AG10803 (cell line): ENCODE measurements at places on chromosomes 6 and 20.

DNA sequence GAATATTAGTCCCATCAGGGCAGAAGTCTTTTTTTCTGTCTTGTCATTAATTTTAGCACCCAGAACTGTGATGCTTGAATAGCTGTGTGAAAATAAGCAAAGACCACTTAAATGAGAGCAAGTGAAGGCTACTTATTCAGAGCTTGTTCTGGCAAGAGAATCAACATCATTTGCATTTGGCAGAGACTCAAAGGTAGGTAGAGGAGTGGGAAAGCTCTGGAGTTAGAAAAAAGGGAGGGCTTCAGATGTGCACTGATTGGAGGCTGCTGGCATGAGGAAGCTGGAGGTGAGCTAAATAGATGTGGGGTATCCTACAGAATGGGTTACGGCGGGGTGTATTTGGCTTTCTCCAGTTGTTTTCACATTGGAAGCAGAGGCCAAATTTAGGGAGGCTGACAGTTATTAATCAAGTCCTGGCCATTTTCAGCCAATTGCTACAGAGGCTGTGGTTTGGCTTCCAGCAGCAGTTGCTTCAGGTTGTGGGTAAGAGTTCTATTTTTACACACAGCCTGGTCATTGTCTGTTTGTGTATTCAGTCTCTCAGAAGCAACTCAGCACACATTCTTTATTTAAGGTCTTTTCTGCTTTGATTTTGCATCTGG, 254.3 kb downstream of the BTBD3 start:
- peak; percentile 92 for DNase-seq

GRCh38 chr20:15848995-15849610, 724.1 kb downstream of the KIF16B start:
- no peak for DNase-seq

GRCh38 chr6:10166031-10166430, 248.8 kb downstream of the TFAP2A start:
- no peak for DNase-seq

GRCh38 chr6:25346064-25346463, 66.9 kb downstream of the CARMIL1 start:
- no peak for DNase-seq

GRCh38 chr20:62623488-62624324, 18.6 kb upstream of the SLCO4A1 start:
- peak; percentile 75 for DNase-seq

GRCh38 chr6:169783971-169784820, 32.8 kb downstream of the ERMARD start:
- no peak for DNase-seq

- DNase-seq: peak; percentile 59
These were observed 12.1 kb upstream of the HINT3 start for GRCh38 chr6:125944434-125944816.

DNA sequence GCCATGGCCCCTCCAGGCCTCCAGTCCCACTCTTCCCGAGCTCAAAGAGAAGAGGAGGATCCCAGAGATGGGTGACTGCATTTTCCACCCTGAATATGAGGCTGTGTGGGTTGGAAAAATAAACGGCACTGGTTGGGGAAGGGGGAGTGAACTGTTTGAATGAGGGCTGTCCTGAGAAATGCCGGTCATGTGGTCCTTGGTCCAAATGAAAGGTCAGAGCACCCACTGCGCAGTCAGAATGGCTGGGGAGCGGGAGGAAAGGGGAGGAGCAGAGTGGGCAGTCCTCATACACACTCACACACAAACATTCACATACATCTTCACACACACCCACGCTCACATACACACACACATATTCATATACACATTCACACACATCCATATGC, 83.1 kb downstream of the MRPL14 start:
- DNase-seq: no peak

GRCh38 chr6:106025655-106026054, 60.5 kb upstream of the PRDM1 start:
- peak; percentile 35 for DNase-seq

GRCh38 chr6:106692112-106692818, 62.9 kb downstream of the QRSL1 start:
- peak; percentile 52 for DNase-seq

DNA sequence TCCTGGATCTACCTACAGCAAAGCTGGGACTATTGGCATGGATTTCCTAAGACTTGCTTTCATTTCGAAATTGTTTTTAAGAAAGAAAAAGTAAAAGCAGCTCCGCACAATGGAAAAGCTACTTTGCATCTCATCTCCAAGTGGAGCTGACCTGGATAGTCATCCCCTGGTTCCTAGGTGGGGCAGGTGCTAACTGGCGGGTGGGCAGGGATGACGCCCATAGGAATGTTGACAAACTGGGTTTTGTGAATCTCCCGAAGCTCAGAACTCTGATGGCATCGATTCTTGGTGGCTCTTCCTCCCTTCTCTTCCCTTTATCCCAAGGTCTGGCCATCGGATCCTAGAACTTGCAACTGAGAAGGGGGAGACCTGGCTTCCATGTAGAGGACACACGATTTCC, 12.4 kb upstream of the EZR start:
- no peak for DNase-seq

DNA sequence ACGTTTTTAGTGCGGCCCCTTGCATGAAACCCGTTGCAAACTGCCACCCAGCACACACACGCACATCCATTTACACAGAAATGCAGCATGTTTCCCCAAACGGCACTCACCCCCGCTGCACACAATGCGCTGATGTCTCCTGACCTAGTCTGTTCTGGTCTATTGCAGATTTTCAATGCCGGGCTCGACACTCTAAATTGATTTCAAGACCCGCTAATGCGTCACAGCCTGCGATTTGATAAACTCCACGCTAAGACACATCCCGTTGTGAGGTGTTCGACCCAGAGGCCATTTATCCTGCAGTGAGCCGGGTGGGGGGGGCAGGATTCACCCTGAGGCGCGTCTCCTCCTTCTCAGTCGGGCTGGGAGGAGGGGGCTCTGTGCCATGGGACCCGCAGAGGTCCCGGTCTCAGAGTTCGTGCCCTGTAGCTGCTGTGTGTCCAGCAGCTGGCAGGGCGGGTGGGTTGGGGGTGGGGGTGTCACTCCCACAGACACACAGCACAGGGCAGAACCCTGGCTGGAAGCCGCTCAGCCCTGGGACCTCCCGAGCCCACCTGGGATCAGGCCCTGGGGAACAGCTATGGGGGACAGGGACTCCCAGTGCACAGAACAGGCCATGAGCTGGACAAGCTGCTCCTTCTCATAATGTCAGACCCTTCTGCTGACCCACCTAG, 367.9 kb downstream of the PREX1 start:
- DNase-seq: no peak

- no peak for DNase-seq
These were observed 821.3 kb downstream of the TFAP2A start for GRCh38 chr6:9593554-9593953.

GRCh38 chr6:331622-332521, 39.6 kb downstream of the DUSP22 start:
- DNase-seq: no peak

- DNase-seq: no peak
These were observed 3.1 kb downstream of the PPP1R18 start for GRCh38 chr6:30683183-30683979.

DNA sequence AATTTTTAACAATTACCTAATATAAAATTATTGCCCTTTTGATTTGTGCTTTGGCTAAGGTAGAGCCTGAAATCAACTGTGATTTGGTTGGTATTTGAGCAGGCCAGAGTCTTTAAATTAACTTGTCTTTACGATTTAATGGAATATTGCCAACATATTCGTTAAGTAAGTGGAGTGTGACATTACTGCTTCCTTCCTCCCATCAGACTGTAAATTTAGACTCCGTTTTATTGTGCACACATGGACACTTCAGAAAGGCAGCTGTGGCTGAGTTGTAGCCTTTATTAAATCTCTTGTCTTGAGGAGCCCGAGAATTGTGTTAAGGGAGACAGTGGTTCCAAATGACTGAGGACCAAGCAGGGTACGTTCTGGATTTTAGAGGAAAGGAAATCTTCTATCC, 57.4 kb downstream of the CAP2 start:
- no peak for DNase-seq

- no peak for DNase-seq
These were observed 119.2 kb downstream of the MRPL14 start for GRCh38 chr6:44007818-44008621.

DNA sequence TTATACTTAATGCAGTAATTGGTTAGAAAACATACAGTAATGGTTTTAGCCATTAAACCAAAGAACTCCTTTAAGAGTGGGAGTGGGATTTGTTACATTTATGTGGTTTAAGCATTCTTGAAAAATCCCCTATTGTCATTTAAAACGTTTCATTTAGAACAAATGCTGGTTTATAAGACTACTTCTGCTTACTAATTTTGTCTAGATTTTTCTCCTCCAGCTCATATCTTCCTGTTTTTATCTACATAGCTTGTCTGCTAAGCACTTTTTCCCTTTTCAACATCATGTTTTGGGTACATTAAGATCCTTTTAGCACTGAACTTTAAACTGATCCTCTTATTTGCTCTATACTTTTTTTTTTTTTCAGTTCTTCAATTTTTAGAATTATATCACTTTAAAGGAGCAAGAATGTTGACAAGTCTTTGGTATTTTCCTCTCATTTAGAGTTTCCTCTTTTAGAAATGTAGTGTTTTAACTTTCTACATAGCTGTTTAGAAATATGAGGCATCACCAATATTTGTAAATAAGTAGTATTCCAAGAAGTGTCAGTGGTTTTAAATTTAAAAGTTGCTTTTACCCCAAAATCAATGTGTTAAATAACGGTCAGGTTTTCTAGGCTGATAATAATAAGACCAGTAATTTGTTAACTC, 80.9 kb downstream of the SESN1 start:
- no peak for DNase-seq

DNA sequence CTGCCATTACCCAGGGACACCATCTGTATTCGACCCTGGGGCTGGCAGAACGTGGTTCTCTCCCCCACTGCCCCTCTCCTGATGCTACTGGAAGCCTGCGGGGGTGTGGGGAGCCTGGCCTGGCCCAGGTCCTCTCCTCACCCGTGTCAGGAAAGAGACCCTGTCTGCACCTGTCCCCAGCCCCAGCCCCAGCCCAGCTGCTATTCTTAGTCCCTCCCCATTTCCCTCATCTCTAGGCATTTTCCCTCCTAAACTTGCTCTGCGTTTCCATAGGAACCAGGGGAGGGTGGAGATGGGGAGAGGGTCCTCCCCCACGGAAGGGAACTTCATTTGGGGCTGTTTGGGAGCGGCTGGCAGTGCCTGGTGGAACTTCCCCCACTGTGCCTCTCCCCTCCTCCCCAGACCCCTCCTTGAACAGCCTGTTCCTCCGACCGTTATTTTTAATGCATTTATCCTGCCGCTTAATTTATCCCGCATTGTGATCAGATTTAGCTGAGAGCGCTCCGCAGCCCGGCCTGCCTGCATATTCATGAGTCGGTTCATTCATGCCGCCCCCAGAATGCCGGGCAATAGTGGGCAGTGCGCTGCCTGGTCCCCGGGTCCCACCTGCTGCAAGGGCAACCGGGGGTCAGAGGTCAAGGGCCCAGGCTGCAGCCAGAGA, 31.8 kb upstream of the DLGAP4 start:
- no peak for DNase-seq

DNA sequence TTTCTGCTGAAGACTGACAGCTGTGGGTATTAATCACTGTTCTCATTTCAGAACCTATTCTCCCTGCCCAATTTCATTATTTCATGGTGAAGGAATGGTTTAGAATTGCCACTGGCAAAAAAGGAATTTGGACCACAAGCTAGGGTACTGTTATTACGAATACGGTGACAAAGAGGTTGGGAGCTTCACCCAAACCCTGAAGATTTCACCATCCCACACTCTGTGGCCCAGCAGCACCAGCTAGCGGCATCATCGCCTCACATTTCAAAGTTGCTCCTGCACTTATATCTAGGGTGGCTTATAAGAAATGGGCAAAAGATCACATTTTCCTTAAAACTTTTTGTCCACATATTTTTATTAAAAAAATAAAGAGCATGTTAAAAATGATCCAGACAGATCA, 236.1 kb downstream of the SYNDIG1 start:
- peak; percentile 48 for DNase-seq

DNA sequence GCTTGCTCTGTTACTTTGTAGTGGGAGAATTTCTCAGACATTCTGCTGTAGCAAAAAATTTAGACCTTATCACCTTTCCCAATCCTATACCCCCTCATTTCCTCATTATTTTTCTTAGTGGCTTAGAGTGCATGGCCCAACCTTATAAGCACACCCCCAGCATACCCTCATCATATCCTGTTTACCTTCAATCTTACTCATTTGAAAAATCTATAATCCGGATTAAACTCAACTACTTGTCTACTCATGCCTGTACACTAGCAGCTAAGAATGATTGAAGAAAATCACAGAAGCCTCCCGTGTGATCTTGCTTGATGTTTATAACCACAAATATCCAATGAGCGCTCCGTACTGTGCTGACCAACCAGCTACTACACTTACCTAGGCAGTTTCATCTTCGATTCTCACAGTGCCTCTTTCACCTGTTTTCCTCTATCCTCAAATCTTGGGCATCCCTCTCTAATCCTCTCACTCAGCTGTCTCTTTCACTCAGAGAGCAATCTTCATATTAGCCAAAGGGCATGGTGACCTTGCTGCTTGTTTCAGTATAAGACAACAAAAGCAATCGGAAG, 36.6 kb downstream of the AIG1 start:
- DNase-seq: no peak

DNA sequence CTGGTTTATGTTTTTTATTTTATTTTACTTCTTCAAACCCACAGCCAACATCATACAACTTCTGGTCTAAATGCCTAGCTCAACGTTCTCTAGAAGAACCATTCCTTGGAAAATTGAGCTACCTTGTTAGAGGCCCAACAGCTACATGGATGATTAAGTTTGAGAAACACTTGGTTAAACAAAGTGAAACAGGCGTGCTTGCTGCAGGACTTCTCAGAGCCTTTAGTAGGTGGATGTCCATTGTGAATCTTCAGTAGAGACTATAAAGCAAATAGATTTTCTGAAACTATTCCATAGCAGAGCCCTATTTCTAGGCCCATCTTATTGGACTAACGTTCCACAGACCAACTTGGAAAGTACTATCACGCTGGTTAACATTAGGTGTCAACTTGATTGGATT, 51.3 kb downstream of the BCAS1 start:
- DNase-seq: no peak

- no peak for DNase-seq
These were observed 152.7 kb downstream of the DLL1 start for GRCh38 chr6:170137911-170138910.

- peak; percentile 81 for DNase-seq
These were observed 20.5 kb upstream of the PYGB start for GRCh38 chr20:25227317-25227831.

DNA sequence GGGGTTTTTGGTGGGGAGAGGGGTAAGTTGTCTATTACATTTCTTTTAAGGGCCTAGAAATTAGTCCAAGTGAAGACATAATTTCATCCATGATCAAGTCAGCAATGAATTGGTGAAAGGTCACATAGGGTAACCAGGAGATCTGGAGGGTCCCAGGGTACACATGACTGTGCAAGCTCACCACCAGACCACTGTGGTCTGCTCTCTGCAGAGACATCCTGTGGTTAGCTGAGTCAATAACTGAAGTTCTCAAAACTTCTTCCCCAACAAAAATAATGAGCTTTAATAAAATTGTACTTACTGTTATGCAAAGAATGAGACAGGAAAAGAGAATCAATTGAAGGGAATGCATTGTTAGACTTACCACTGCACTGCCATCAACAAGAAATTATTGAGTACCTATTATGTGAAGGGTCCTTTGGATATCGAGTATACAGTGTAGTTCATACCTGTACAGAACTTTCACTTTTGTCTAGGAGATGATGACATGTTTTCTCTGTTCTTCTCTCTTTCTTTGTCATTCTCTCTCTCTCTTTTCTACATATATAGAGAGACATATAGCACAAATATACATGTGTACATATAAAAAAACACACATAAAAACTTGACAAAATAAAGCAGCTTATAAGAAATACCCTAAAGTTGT, 209.8 kb downstream of the GJA1 start:
- peak; percentile 44 for DNase-seq

- DNase-seq: peak; percentile 73
These were observed 79.2 kb downstream of the STXBP5 start for GRCh38 chr6:147283460-147283859.
